ENCODE measurements at places on chromosomes 13 and 19. TPM values are rescaled to one million over a fixed set of nuclear protein-coding genes. Genes with fewer than 3 reads are reported as not detected.

DNA sequence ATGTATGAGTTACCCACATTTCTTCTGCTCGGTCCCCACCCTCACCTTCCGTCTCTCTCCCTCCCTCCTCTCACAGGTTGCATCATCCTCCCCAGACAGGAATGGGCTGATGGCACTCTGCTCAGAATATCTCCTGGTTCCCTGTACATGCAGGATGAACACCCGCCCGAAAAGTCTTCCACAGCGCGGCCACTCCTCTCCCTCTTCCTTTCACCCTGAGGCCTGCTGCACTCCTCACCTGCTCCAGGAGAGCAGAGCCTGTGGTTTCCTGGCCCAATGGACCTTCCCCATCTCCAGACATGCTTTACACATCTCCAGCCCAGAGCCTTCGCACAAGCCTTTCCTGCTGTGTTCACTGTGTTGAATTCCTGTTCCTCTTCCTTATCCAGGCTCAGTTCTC lies 40.9 kb downstream of the GSX1 start:
- no peak for DNase-seq

- DNase-seq = no peak
Observed at GRCh38 chr13:88824218-88824617, 1153.0 kb downstream of the SLITRK5 start.

Gene RABAC1
- 83.3 TPM for total RNA-seq

Gene TLE6
- total RNA-seq = 1.1 TPM
